ENCODE measurements at places on chromosomes 12 and 14. TPM values are rescaled to one million over a fixed set of nuclear protein-coding genes. Genes with fewer than 3 reads are reported as not detected.

FRS2 gene
- 72.7 TPM for total RNA-seq

CLEC2B gene
- total RNA-seq: 0.17 TPM

ACOT6 gene
- not detected for total RNA-seq

G2E3 gene
- total RNA-seq: 14.5 TPM

AGAP2 gene
- total RNA-seq: 0.33 TPM

ESR2 gene
- not detected for total RNA-seq

KRT6C gene
- 8.7 TPM for total RNA-seq

LTA4H gene
- total RNA-seq: 110 TPM

MFAP5 gene
- total RNA-seq: 7.5 TPM

KCNA5 gene
- total RNA-seq: not detected

RNASE1 gene
- total RNA-seq: not detected

KRT75 gene
- total RNA-seq: 3.2 TPM

SIRT4 gene
- 0.42 TPM for total RNA-seq

SRGAP1 gene
- 14.3 TPM for total RNA-seq

DIP2B gene
- total RNA-seq: 32.7 TPM

SLC25A21 gene
- 1.3 TPM for total RNA-seq

EXOC3L4 gene
- not detected for total RNA-seq

Data from mammary epithelial cell (primary cell).